ENCODE measurements at places on chromosomes 7 and 10.

DNA sequence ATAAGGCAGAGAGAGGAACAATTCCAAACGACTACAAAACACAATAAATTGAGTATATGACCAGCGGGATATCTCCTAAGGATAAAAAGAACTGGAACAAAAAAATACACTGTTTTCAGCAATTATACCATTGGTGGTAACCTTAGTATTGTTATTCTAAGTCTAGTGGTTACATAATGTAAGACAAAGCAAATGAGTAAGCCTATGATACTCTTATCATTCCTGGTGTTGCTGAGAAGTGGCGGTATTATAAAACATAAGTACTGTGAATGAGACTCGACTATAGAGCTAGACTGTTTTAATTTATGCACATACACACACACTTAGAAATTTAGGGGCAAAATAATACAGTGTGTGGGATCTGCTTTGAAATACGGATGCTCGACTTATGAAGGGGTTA, 107.7 kb downstream of the NRBF2 start:
- DNase-seq, result no peak

DNA sequence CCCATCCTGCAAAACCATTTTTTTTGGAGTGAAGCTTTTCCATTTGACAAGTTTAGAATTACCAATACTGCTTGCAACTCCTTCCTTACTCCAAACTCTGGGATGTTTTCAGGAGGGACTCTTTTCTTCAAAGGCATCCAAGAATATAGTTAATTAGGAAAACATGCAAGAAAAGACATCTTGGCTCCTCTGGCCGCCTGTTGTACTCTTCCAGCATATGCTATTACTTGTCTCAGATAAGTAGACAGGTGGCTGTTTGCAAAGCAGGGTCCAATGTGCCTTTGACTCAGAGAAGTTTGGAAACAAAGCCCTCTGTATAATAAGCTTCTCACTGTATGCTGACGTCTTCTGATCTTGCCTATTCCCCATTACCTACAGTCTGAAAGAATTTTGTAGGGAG, 746.5 kb downstream of the AUTS2 start:
- DNase-seq, result no peak

DNA sequence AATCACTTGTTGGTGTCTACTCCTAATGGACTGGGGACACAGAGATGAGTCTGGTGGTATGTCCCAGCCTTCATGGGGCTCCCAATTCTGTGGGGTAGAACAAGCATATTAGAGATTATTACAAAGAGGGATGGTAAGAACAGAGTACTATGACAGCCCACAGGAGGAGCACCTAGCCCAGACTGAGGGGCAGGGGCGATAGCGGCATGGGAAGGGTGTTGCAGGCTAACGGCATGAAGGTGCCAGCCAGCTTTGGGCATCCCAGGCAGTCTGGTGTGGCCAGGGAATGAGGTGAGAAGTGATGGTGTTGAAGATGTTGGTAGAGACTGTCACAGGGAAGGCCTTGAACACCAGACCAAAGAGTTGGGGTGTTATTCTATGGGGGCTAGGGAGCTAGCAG, 280.0 kb downstream of the RPS24 start:
- DNase-seq, result no peak

GRCh38 chr10:121033366-121033765, 182.2 kb downstream of the WDR11 start:
- DNase-seq, result no peak

DNA sequence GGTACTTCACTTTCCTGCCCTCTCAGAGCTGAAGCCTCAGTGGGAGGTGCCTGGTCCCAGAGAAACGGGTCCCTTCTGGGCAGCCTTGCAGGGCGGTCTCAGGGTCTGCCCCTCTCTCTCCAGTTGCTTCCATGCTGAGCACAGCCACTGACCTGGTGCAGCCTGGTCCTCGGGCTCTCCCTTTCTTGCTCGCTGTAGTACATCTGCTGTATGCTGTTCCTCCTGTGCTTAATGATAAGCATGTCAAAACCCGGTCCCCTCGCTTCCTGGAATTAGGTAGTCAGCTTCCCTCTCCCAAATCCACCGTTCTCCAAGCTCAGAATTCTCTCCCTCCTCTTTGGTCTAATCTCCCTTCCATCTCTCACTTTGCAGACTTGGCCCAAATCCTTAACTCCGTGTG, 11.0 kb upstream of the HPS1 start:
- DNase-seq, result no peak

DNA sequence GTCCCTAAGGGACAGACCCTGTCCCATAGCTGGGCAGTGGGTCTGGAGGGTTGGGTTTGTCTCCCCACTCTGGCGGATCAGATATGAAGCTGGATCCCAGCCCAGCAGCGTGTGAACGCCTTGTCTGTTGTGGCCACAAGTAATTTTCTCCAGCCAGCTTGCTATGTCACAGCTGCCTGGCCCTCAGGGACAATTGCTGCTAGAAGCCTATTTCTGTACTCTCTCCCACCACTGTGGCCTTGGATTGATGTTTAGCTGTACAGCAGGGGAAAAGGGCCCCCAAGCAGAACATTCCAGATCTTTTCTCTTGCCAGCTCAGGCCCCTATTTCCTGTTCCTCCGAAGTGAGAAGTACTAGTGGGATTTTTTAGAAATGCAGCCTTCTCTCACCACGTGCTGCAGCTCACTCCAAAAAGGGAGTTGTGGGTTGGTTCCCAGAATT, 53.5 kb upstream of the WAC start:
- no peak for DNase-seq

- DNase-seq, result no peak
Measured at GRCh38 chr10:55203319-55203718, 402.3 kb upstream of the PCDH15 start.

GRCh38 chr10:113991091-113991860, 52.4 kb upstream of the ADRB1 start:
- no peak for DNase-seq

- DNase-seq, result no peak
Measured at GRCh38 chr10:48573045-48573444, 31.8 kb downstream of the ARHGAP22 start.

DNA sequence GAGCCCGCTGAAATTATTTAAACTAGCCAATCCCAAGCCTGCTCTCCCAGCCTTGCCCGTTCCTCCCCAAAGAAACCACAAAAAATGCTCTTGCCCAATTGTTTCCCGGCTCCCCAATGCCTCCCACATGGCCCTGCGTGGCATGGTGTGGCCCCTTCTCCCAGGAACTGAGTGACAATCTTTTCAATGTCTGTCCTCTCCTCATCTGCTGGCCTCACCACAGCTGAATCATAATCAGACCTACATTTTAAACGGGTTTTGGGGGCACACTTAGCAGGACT, 201.5 kb downstream of the PRPF18 start:
- DNase-seq, result no peak

- DNase-seq, result no peak
Measured at GRCh38 chr7:143436325-143436946, 6.8 kb upstream of the TAS2R60 start.

DNA sequence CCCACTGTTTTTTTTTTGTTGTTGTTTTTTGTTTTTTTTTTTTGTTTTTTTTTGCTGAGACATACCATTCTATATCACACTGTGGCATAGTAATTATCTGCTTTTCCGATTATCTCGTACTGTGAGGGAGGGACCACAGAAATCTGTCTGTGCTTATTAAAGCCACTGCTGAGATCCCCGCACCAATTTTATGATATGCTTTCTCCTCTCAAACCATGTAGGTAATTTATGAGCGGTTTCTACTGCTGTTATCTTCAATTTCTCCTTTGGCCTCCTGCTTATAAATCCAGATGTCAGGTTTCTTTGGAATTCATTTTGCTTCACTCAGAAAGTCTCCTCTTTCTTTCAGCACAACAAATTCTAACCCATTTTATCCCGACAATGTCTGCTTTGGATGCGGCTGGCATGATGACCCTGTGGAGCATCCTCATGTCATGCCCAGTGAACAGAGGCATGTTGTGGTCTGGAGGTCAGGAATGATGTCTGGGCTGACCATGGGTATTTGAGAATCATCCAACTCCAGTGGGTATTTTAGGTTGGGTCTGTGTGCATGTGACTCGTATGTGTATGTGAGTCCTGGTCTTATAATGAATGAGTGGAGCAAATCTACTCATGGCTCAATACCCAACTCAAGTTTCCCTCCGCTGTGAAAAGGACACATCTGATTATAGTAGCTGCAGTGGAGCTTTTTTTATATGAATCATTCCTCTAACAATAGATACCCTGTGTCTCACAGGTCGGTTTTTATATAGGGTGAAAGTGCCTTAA, 213.4 kb downstream of the GALNT17 start:
- no peak for DNase-seq

DNA sequence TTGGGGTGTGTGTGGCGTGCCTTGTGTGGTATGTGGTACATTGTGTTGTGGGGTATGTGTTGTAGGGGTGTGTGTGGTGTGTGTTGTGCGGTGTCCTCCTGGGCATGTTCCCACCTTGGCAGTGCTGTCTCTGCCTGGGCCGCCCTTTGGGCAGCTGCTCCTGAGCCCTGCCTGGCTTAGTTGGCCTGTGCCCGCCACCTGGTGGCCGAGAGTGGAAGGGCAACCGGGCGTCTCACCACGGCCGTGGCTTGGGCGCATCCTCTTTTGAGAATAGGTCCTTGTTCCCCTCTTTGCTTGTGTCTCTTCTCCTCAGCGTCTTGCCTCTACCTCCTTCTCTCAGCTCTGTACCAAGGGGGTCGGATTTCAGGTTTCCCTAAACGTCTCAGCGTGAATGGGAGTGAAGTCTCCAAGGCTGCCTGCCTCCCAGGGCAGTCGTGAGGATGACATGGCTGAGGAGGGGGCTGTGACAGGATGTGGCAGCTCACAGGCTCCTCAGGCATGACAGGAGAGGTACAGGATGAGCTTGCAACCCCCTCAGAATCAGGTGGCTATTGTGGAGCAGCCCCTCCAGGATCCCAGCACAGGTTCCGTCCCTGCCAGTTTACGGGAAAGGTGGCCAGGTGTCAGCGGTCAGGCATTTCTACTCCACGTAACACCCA, 98.4 kb upstream of the PODXL start:
- peak; percentile 83 for DNase-seq

DNA sequence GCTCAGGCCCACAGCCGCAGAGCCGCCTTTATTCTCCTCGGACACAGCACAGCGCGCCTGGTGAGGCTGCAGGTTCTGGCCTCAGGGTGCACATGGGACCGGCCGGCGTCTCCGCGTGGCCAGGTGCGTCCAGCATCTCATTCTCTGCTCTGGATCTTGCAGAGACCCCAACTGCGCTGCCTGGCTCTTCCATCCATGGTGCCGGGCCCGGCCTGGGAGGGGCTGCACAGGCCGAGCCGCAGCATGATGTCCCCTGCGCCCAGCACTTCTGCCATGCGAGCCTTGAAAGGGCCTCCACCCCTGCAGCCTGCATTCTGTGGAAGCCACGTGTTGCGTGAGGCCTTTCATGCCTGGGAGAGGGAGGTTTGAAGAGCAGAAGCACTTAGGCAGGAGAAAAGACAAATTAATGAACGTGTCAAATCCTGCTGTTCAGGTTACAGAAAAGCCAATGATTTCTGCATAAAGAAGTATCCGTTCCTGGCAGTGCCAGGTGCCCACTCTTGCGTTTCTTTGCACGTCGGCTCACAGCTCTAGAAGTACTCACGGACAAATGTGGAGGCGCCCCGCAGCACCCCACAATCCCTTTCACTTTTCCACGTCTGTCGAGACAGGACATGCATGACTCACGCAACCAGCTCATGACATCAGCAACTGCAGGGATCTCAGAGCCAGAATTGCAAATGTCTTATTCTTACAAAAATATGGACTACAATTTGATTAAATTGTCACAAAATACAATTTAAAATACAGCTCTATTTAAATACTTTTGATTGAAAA, 571.4 kb downstream of the DNAJB6 start:
- no peak for DNase-seq

DNA sequence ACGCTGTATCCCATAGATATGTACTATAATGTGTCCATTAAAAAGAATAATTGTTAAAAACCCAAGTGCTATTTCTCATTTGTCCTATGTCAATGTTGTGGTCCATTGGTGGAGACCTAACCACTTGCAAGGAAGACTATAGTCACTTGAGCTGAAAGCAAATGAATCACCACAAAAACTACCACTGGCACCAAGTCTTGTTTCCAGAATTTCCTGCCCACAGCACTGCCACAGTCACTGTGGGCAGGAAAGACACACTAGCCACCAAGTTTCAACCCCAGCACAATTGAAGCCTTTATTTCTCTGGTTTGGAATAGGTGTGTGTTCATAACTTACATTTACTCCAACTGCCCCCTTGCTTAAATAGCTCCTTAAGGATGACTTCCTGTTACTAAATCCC, 12.4 kb downstream of the DIP2C start:
- DNase-seq, result no peak

GRCh38 chr7:37027104-37027503, 302.8 kb upstream of the AOAH start:
- DNase-seq, result no peak

- no peak for DNase-seq
Measured at GRCh38 chr10:44004913-44005787, 356.5 kb upstream of the ZNF32 start.

GRCh38 chr7:158097106-158097452, 490.5 kb downstream of the PTPRN2 start:
- no peak for DNase-seq

DNA sequence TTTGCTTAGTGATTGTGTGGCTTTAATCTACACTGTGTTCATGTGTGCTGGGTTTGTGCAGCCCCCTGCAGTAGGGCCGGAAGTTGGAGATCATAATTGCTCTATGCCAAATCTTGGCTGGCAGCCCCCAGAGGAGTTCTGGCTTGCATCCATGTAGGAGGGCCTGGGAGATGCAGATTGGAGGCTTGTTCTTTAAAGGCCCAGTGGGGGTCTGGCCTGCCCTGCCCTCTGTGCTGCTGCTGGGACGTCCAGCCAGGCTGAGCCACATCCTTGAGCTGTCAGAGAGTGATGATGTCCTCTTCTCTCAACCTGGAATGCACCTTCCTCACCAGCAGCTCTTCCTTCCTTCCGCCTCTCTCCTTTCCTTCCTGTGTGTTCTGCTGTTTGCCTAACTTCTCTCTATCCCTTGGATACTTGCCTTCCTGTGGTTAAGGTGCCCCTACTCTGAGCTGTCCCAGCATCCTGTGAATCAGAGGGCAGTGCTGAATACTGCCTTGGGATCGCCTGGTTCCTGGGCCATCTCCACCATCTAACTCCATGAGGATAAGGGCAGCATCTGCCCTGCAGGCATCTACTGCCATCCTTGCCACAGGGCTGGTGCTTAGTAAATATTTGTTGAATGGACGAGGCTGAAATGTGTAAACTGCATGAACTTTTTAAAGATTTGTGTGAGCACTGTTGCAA, 30.2 kb downstream of the DOCK1 start:
- DNase-seq, result no peak

DNA sequence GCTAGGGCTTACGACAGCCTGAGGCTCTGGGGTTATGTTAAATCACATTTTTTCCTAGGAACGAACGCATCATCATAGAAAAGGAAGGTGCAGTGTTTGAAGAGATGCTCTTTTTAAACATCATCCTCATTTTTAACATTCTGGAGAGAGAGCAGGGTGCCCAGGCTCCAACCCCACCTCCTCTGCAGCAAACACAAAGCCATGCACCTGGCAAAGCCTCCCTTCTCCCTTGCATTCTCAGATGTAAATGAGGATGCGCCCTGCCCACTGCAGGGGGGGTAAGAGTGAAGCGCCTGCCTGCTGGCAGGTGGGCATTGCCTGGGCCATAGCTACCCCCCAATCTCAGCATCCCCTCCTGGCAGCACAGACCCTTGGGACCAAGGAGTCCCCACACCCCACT, 92.4 kb downstream of the PTPRN2 start:
- no peak for DNase-seq
